NCI-H526 (cell line): ENCODE measurements at places on chromosomes 1 and 21.

- DNase-seq, result no peak
Measured at GRCh38 chr21:44935533-44935927, 4.3 kb upstream of the SLX9 start.

DNA sequence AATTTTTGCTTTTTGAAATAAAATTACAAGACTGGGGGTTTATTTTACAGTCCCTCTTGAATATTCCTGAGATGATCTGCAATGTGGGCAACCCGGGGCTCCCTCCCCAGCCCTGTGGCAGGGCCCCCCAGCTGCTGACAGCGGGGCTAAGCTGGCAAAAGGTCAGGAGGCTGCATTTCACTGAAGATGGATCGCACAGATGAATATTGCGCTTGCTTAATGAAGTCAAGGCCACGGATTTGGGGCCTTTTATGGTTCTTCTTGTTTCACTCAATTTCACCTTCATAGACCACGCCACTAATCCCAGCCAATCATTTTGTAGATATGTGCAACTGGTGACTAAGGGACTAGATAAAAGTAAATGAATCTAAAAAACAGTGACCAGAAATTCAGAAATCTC lies 50.8 kb upstream of the SLC22A15 start:
- no peak for DNase-seq

GRCh38 chr1:206975306-206975705 lies 5.0 kb upstream of the FCAMR start:
- no peak for DNase-seq

DNA sequence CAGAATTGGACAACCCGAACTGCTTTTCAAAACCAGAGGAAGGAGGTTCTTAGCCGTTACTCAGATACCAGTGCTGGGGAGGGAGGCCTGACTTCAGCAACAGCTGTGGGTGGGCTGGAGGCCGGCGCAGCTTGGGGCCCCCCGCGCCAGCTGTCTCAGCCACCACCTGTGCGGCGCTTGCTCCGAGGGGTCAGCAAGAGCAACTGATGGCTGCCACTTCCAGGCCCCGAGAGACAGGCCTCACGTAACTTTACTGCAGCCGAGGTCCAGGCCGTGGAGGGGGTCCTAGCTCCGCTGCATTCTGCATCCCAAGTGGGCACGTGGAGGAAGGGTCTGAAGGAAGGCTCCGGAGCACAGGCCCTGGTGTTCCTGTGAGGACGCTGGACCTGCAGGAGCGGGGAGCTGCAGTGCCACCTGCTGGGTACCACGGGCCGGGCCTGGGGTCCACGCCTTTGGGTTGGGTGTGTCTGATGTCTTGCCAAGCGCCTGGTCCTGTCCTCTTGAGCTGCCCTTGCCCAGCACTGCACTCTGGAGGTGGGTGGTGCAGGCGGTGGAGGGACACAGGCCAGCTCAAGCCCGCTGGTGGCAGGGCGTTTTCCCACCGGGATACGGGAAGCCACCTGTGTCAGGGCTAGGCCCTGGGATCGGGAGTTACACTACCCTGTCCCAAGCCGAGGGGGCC lies 9.8 kb downstream of the THAP3 start:
- DNase-seq, result peak; percentile 6

DNA sequence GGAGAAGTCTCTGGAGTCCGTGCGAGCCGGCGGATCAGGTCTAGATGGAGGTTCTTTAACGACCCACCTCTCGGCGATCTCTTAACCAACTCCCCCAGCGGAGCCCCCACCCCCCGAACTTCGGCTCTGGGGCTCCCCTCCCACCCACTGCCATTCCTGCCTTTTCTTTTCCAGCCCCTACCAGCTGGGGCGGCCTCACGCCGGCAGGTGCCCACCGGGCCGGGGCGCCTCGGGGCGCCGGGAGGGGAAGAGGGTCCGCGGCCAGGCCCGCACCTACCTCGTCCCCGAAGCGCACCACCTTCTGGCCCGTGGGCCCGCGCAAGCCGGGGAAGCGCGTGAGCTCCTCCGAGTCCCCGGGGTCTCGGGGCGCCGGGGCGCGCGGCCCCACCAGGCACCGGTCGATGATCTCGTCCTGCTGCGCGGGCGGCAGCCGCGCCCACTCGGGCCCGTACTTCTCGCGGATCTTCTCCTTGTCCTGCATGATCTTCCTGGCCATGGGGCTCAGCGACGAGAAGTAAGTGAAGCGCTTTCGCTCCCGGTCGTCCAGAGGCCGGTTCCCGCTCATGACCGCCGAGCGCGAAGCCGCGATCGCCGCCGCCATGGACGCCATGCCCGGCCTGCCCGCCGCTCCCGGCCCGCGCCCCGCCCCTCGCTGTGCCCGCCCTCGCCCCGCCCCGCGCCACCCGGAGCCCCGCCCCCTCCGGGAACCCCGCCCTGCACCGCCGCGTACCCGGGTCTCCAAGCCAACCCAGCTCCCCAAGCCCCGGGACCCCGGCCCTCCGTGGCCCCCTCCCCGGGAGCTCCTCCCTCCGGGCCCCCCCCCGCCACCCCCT lies at the start of gene C1orf198:
TSS of gene C1orf198 (minus strand) at position 619 of the 833 bp plus-strand sequence. CDS start at position 610, 9 bp downstream.
- peak; percentile 65 for DNase-seq

GRCh38 chr1:202193614-202194327 lies at the start of gene LGR6:
TSS of gene LGR6 (plus strand) at chr1:202193799. CDS start at chr1:202193990, 191 bp downstream.
- DNase-seq, result no peak

- no peak for DNase-seq
Measured at GRCh38 chr1:3261007-3261968, 192.3 kb downstream of the PRDM16 start.

GRCh38 chr1:30730346-30731108 lies 7.1 kb upstream of the MATN1 start:
- DNase-seq, result no peak

- DNase-seq, result no peak
Measured at GRCh38 chr1:87167848-87168525, 160.7 kb upstream of the LMO4 start.

DNA sequence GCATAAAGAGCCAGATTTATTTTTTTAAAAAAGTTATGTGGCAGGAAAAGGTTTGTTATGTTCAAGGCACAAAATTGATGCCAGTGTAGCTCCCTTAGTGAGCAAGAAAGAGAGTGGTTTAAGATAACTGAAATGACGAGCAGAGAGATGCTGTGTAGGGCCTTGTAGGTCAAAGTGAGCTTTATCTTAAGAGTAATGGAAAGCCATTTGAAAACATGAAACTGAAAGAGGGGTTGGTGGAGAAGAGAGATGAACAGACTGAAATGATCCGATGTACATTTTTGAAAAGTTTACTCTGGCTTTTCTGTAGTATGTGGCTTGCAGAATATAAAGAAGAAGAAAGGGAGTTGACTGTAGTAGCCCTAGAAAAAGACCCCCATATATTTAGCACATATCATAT lies 383.6 kb downstream of the PLA2G4A start:
- no peak for DNase-seq
